ENCODE measurements at places on chromosomes 5 and 9.
A peak's percentile ranks its signal among the peaks of the same experiment; 100 is the strongest.

DNA sequence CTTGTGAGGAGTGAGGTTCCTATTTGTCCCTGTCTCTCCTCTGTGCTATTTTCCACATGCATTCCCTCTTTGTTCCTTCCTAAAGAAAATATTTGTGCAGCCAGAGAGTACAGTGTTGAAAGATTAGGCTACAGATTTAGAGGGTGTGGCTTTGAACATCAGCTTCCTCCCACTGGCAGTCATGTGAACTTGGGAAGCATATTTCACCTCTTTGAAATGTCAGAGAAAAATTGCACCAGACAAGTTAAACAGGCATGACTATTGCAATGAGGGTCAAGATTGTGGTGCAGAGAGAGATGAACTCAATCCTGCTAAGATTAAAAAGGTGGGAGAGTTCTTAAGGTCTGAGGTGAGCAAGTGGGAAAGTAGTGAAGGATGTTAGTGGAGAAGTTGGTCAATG lies 641.0 kb downstream of the DNAH5 start:
- DNase-seq: no peak

- no peak for DNase-seq
Measured at GRCh38 chr9:121736934-121737462, 85.6 kb downstream of the DAB2IP start.

GRCh38 chr5:57094753-57095683 lies 78.8 kb upstream of the GPBP1 start:
- no peak for DNase-seq

DNA sequence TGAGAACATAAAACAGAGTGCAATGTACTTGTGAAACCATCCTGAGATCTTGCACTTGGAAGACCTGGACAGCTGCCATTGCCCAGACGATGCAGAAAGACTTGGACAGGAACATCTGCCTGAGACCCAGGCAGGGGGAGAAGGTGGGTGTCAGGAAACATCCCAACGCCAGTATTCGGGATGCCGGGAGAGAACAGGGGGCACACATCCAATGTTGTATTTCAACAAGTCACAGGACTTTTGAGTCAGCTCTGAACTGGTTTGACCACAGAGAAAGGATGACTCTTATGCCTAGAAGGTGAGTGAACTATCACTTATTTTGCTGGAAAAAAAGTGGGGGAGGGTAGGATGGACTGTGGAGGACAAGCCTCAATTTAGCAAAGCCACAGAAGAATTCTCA lies 124.6 kb downstream of the ROR2 start:
- DNase-seq: no peak

GRCh38 chr9:101999441-101999840 lies 261.0 kb upstream of the GRIN3A start:
- no peak for DNase-seq

DNA sequence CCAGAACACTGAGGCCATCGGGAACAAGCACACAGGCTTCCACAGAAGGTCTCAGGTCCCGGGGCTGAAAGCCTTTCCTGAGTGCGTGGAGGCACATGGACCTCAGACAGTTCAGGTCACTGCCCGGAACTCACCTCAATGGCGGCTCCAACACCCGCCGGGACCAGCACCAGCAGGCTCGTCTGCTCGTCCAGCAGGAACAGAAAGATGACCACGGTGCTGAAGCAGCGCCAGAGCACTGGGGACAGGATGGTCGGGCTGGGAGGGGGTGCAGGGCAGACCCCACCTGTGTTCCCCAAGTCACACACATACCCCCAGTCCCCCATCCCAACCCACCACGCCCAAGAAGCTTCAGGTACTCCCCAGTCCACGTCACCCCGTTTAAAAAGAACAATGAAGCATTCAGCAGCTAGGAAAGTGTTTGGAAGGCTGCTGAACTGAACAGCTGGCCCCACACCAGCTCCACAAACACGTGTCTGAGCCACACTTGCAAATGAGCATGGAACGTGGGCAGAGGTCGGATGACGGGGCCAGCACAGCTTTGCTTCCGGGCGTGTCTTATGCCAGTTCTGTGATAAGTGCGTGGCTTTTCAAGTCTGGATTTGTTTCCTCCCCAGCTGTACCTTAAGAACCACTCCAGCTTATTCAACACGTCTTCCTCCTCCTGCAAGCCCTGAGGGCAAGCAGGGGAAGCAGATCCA lies 14.6 kb downstream of the CLPTM1L start:
- DNase-seq: no peak

- DNase-seq: no peak
Measured at GRCh38 chr5:113047234-113047633, 70.6 kb downstream of the DCP2 start.

- no peak for DNase-seq
Measured at GRCh38 chr5:110306650-110307049, 419.8 kb downstream of the TMEM232 start.

- DNase-seq: no peak
Measured at GRCh38 chr9:128899566-128900322, 17.8 kb downstream of the LRRC8A start.

DNA sequence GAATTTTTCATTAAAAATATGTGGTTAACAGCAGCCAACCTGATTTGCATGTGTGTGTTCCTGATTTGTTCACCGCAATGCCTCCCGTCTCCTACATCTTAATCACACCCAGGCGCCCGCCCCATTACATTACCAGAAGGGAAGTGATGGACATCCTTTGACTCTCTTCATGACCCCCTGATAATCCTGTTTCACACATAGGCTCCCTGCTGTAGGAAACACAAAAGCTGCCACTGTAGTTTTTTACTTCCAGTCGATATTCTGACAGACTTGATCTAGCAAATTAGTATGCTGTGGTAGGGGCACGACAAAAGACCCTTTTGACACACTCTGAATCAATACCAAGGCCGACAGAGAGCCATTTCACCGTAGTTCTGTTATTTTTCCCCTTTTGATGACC lies 287.8 kb upstream of the ISL1 start:
- no peak for DNase-seq

- no peak for DNase-seq
Measured at GRCh38 chr9:86549401-86549811, 195.2 kb upstream of the TUT7 start.

DNA sequence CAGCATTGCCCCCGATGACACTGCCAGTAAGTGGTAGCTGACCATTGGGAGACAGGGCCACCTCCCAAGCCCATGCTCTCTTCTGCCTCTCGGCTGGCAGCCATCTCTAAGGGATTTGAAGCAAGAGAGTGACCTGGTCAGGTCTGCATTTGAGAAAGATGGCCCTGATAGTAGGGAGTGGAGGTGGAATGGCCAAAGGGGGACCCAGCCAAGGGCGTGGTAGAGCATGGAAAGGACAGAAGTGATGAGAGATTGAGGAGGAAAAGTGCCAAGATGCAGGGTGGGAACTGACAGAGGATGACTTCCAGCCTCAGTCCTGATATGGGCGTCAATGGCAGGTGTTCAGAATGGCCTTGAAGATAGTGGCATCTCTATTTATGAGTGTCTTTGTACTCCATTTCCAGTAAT lies 9.0 kb downstream of the ABL1 start:
- no peak for DNase-seq

GRCh38 chr5:113760486-113760885 lies 247.0 kb downstream of the YTHDC2 start:
- no peak for DNase-seq

DNA sequence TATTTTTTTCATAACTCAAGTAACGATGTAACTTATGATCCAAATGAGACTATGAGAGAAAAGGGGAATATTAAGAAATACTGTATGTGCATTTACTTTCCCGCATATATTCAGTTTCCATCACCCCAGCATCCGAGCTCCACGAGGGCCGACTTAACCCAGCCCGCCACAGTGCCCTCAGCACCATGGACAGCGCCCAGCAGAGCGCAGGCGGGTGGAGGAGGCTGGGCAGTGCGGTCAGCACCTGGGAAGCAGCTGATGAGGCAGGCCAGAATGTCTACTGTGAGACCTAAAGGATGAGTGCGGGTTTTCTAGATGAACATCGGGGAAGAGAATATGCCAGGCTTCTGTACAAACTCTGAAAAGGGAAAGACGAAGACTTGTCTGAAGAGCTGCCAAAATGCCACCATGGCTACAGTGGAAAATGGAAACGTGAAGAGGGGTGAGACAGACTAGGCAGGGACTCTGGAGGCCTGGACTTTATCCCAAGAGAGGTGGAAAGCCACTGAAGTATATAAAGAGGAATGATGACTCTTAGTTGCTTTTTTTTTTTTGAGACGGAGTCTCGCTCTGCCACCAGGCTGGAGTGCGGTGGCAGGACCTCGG lies 34.5 kb upstream of the MED27 start:
- peak; percentile 6 for DNase-seq

- no peak for DNase-seq
Measured at GRCh38 chr5:96509721-96510350, 76.8 kb upstream of the PCSK1 start.

DNA sequence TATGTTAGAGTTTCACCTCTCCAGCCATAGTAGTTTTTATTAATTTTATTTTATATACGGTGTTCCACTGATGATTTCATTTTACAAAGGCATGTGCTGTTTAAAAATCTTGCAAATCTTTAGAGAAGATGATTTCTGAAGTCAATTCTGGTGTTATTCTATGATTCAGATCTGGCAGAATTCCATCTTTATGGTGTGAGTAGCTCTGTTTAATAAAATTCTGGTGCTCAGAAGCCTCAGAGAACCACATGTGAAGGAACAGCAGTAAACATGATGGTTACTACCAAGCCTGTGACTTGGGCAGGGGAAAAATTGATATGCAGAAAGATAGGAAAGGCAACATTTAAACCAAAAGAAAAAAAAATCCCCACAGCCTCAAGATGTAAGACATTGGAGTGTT lies 299.7 kb downstream of the NPR3 start:
- no peak for DNase-seq

DNA sequence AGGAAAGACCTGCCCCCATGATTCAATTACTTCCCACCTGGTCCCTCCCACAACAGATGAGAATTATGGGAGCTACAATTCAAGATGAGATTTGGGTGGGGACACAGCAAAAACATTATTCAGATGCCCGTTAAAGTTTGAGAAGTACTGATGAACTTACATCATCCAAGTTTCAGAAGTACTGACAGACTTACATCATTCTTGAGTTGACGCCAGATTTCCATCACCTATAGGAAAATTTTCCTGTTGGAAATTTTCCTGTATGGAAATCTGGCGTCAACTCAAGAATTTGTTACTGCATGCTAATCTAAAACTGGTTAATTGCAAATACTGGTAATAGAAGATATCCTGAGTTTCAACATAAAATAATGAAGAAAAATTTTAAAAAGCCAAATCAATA lies 975.9 kb downstream of the MAT2B start:
- no peak for DNase-seq

GRCh38 chr5:111075520-111075919 lies 4.0 kb downstream of the TSLP start:
- DNase-seq: no peak

- no peak for DNase-seq
Measured at GRCh38 chr9:125343518-125344275, 82.1 kb downstream of the GAPVD1 start.

DNA sequence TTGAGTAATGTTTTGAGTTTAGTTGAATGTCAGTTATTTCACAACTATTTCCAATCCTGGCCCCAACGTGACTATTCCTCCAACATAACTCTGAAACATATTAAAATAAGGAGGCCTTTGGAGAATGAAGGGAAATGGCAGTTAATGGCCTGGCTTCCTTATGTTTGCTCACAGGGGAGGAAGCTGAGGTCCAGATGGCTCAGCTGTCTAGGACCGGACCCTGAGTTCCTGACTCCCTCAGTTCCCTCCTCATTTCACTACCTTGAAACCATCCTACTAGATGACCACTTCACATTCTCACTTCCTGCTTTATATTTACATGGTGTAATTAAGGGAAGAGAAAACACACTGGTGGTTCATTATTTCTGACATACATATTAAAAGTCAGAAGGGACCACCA lies 6.6 kb downstream of the OTULINL start:
- no peak for DNase-seq

DNA sequence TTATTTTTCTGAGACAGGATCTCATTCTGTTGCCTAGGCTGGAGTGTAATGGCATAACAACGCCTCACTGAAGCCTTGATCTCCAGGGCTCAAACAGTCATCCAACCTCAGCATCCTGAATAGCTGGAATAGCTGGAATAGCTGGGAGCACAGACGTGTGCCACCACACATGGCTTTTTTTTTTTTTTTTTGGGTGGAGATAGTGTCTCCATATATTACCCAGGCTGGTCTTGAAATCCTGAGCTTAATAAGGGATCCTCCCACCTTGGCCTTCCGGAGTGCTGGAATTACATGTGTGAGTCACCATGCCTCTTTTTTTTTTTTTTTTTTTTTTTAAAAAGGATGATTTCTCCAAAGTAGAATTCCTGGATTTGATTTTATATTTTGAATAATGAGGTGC lies 60.7 kb downstream of the NSD1 start:
- no peak for DNase-seq

- DNase-seq: no peak
Measured at GRCh38 chr5:81794226-81794625, 43.3 kb upstream of the SSBP2 start.

DNA sequence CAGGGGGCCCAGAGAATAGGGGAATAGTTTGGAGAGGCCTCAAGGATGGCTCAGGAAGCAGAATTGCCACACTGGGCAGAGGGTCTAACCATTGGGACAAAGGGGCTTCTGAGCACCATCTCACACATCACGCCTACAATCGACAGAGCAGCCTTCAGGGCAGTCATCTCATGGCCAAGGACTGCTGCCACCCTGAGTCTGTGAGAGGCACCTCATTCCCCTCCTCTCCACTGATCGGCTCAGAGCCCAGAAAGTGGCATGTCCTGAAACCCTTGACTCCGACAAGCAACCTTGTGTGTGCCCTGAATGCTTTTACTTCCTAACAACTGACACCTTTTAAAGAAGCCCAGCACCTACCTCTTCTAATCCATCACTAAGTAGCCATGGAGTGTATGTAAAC lies 128.9 kb upstream of the PTPN3 start:
- DNase-seq: peak; percentile 43

GRCh38 chr9:99416007-99416406 lies 193.9 kb downstream of the SEC61B start:
- no peak for DNase-seq

DNA sequence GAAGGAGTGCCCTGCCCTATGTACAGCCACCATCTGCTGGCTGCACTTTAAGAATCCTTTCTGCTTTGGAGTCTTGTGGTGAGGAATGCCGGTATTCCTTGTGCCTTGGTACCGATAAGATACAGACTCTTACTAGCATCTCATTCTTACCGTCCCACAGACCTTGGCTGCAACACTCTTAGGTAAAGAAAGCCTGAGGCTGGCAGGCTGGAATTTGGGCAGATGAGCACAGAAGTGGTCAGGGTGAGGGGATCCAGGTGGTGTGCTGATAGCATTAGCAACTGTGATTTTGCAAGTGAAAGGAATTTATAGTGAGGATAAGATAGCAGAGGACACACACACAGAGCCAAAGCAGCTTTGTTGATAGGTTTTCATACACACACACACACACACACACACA lies 198.1 kb downstream of the ENC1 start:
- DNase-seq: no peak

DNA sequence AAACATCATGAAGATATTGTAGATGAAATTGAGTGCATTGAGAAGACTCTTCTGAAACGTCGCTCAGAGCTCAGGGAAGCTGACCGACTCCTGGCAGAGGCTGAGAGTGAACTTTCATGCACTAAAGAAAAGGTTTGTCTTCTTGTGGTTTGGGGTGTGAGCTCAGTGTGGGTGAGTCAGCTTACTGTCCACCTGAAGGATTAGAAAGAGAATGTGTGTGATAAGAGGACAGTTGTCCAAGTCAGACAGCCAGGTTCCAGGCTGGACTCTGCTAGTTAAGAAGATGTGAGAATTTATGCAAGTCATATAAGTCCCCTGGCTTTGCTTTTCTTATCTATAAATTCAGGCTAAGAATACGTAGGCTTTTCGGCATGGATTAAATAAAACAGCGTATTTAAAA lies 46.9 kb downstream of the RAB14 start:
- no peak for DNase-seq

All from caudate nucleus (tissue), 63 donors.